ENCODE measurements at places on chromosomes 1 and 21.

DNA sequence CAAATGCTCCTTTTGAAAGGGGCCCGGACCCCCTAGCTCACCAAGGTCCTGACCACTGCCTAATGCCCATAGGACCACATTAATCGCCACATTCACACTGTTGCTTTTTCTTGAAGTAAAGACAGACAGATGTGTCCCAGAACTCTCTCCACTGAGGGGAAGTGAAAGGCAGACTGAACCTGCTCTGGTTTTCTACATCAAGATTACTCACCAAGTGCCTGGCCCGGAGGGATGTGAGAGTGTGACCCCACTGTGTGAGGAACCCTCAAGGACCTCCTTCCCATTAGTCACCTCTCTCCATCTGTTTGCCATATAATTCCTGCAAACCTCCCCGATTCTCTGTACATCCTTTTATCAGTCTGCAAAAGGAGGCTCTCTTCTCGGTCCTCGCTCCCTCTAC, 381.5 kb downstream of the OMA1 start:
- no peaks in the 10 kb centered on the region for H3K4me1 ChIP-seq
- DNase-seq = no peak
- no peaks in the 10 kb centered on the region for H3K36me3 ChIP-seq
- no peak overlapping the region for H3K4me3 ChIP-seq

GRCh38 chr1:9429342-9429711, 109.9 kb upstream of the SLC25A33 start:
- no peak for DNase-seq
- no peaks in the 10 kb centered on the region for H3K27me3 ChIP-seq
- H3K4me3 ChIP-seq = peak overlapping the region; percentile 94
- H3K4me1 ChIP-seq = peaks cover 13% of the 10 kb centered on the region
- H3K27ac ChIP-seq = peak overlapping the region; percentile 91

- no peak overlapping the region for H3K4me3 ChIP-seq
- no peak overlapping the region for H3K27ac ChIP-seq
- H3K27me3 ChIP-seq = peaks cover 7% of the 10 kb centered on the region
- no peaks in the 10 kb centered on the region for H3K4me1 ChIP-seq
- no peaks in the 10 kb centered on the region for H3K36me3 ChIP-seq
- DNase-seq = no peak
Observed at GRCh38 chr1:10867138-10867721, 70.8 kb upstream of the CASZ1 start.

DNA sequence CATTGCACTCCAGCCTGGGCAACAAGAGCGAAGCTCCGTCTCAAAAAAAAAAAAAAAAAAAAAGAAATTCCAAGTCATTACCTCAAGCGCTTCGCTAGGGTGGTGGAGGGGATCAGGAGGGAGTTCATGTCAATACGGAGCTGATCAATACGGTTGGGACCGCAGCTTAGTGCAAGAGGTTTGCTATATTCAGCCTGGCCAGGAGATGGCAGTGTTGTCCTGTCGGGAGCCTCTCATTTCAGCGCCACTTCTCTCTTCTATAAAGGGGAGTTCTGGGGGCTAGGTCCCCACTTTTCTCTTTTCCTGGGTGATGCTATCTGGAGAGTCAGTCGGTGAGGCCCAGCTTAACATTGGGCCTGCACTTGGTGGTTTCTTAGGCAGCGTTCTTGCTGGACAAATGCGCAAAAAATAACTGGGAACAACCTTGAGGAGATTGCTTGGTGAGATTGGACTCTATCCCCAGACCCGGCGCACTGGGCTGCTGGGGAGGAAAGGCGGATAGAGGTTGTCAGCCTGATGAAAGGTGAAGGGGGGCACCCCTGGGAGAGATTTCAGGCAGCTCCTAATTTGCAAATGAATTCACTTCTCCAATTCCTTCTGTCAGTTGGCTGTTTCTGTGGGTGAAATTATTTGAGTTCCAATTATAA, 40.4 kb downstream of the KIAA0040 start:
- H3K27me3 ChIP-seq = peaks cover 14% of the 10 kb centered on the region
- no peak overlapping the region for H3K27ac ChIP-seq
- no peak overlapping the region for H3K4me3 ChIP-seq
- H3K4me1 ChIP-seq = peaks cover 3% of the 10 kb centered on the region
- no peaks in the 10 kb centered on the region for H3K36me3 ChIP-seq

All from keratinocyte (primary cell).